ENCODE measurements at places on chromosomes 1 and 21. TPM values are rescaled to one million over a fixed set of nuclear protein-coding genes. Genes with fewer than 3 reads are reported as not detected.

The ODF2L gene
- total RNA-seq, result 72.8 TPM

The CHIA gene
- total RNA-seq, result not detected

The RO60 gene
- 91.4 TPM for total RNA-seq

The EGLN1 gene
- 38.1 TPM for total RNA-seq

The OXCT2 gene
- 0.32 TPM for total RNA-seq

The TTC34 gene
- 0.88 TPM for total RNA-seq

The PM20D1 gene
- total RNA-seq, result 0.15 TPM

DNA sequence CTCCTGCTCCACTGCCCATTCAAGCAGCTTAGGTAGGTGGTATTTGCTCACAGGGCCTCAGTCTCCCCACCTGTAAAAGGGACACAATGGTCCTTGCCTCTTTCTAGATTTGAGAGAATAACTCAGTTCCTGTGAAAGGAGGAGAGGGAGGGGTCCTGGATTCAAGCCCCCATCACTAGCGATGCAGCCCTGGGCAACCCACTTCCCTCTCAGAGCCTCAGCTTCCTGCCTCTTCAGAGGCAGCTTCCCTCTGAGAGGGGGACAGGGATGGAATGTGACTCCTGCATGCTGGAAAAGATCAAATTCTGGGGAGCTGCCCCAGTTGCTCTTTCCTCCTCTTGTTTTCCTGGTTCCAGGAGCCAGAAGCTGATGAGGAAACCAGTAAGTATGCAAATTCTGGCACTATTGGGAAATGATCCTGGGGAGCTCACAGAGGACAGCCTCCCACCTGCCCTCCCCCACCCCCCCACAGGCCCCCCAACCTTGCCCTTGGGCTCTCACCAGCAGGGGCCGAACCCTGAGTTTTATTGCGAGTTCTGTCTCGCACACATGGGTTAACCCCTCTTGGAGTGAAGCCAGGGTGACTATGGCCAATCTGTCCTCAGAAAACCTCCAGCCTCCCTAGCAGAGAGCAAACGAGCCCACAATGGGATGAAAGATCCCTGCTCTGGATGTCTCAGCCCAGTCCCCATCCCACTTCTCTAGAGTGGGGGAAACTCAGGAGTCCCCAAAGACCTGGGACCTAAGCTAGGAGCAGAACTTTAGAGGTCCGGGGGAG, 11.7 kb downstream of the ZC3H12A start:
- no peak overlapping the region for H3K4me3 ChIP-seq
- peaks cover 9% of the 10 kb centered on the region for H3K36me3 ChIP-seq
- no peak for DNase-seq
- H3K4me1 ChIP-seq, result peaks cover 37% of the 10 kb centered on the region

- no peaks in the 10 kb centered on the region for H3K36me3 ChIP-seq
- no peak overlapping the region for H3K27ac ChIP-seq
- no peaks in the 10 kb centered on the region for H3K27me3 ChIP-seq
- DNase-seq, result no peak
- no peaks in the 10 kb centered on the region for H3K4me1 ChIP-seq
- H3K4me3 ChIP-seq, result no peak overlapping the region
These were observed 38.6 kb downstream of the KCNN3 start for GRCh38 chr1:154831462-154831861.

DNA sequence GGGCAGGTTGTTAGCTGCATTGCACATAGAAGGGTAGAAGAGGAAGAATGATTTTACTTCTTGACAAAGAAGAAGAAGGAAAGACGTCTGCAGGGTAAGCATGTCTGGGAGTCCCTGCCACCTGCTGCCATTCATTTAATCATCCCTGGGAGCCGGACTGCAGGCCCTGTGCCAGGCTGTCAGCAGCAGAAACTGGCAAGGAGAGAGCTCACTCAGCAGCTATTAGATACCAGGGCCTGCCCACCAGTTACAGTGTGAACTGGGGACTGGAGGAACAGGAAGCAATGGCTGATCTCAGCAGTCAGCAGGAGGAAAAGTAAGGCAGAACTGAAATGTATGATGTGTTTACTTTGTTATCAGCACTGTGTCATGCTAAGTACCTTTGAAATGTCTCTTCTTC, 75.7 kb upstream of the C1orf87 start:
- no peak for DNase-seq
- H3K27me3 ChIP-seq, result no peaks in the 10 kb centered on the region
- H3K4me1 ChIP-seq, result no peaks in the 10 kb centered on the region
- no peaks in the 10 kb centered on the region for H3K36me3 ChIP-seq

GRCh38 chr1:227895828-227896685, 51.7 kb downstream of the WNT9A start:
- DNase-seq, result peak; percentile 74
- H3K27ac ChIP-seq, result peak overlapping the region; percentile 74
- peaks cover 3% of the 10 kb centered on the region for H3K4me1 ChIP-seq
- no peaks in the 10 kb centered on the region for H3K27me3 ChIP-seq
- H3K4me3 ChIP-seq, result no peak overlapping the region

GRCh38 chr1:183143576-183144315, 42.3 kb upstream of the LAMC2 start:
- peaks cover under 1% of the 10 kb centered on the region for H3K4me1 ChIP-seq
- H3K4me3 ChIP-seq, result no peak overlapping the region
- no peaks in the 10 kb centered on the region for H3K36me3 ChIP-seq
- DNase-seq, result no peak

DNA sequence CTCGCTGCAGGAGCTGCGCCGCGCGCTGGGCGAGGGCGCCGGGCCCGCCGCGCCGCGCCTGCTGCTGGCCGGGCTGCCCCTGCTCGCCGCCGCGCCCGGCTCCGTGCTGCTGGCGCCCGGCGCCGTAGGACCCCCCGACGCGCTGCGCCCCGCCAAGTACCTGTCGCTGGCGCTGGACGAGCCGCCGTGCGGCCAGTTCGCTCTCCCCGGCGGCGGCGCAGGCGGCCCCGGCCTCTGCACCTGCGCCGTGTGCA, 730 bp downstream of the OLIG1 start:
- no peaks in the 10 kb centered on the region for H3K36me3 ChIP-seq
- H3K27me3 ChIP-seq, result peaks cover 12% of the 10 kb centered on the region
- DNase-seq, result no peak

DNA sequence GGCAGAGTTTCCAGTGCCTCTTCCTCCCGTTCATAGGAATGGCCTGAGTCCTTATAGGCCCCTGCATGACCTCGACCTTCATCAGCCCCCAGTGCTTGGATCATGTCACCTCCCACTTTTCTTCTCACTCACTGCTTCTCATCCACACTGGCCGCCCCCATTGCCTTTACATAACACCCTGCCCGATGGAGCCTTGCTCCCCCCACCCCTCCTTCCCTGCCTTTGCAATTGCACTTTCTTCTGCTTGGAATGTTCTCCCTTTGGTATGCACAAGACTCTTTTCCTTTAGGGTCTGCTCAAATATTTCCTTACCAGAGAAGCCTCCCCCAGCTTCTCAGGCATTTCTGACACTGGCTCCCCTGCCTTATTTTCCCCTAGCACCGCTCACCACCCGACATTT, 125.2 kb upstream of the KCNJ6 start:
- DNase-seq, result no peak
- H3K4me1 ChIP-seq, result no peaks in the 10 kb centered on the region
- no peak overlapping the region for H3K4me3 ChIP-seq
- H3K27me3 ChIP-seq, result peaks cover 5% of the 10 kb centered on the region
- H3K36me3 ChIP-seq, result no peaks in the 10 kb centered on the region

- H3K27ac ChIP-seq, result peak overlapping the region; percentile 96
- H3K36me3 ChIP-seq, result no peaks in the 10 kb centered on the region
- no peaks in the 10 kb centered on the region for H3K27me3 ChIP-seq
- H3K4me3 ChIP-seq, result peak overlapping the region; percentile 94
- peak; percentile 81 for DNase-seq
These were observed 197.9 kb downstream of the DYRK1A start for GRCh38 chr21:37564341-37564923.

GRCh38 chr1:66767626-66768025, 15.4 kb downstream of the DYNLT5 start:
- no peak for DNase-seq
- H3K4me1 ChIP-seq, result no peaks in the 10 kb centered on the region
- no peak overlapping the region for H3K4me3 ChIP-seq

GRCh38 chr1:155272466-155273342, 600 bp downstream of the CLK2 start:
- no peaks in the 10 kb centered on the region for H3K4me1 ChIP-seq
- no peaks in the 10 kb centered on the region for H3K27me3 ChIP-seq
- no peak for DNase-seq
- peak overlapping the region; percentile 96 for H3K27ac ChIP-seq
- peaks cover 21% of the 10 kb centered on the region for H3K36me3 ChIP-seq
- peak overlapping the region; percentile 74 for H3K4me3 ChIP-seq

DNA sequence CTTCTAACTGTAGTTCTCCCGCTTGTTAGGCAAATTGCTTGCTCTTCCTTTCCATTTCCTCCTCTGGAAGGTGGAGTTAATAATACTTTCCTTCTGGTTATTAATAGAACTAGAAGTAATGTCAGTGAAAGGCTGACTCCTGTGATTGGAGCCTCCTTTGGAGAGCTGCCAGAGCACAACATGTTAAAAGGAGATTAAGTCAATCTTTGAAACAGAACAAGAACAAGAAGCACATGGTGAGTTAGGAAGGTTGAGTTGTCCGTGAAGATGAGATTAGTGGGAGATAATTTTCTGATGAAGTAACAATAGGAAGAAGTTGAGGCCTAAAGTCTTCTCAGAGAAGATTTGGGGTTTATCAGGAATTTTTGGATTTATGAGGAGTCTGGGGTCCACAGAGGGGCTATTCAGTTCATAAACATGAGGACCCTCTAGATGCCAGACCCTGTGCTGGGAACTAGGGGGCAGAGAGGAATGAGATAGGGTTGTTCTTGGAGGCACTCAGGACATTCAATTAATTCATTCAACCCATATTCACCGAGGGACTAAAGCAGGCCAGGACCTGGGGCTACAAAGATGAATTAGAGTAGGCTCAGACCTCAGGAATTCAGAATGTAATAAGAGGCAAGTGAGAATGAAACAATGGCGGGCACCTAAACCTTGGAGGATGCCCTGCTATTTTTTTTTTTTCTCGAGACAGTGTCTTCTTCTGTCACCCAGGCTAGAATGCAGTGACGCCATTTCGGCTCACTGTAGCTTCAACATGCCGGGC, 40.7 kb upstream of the DHCR24 start:
- no peaks in the 10 kb centered on the region for H3K36me3 ChIP-seq
- H3K4me3 ChIP-seq, result no peak overlapping the region
- peak; percentile 37 for DNase-seq
- H3K27ac ChIP-seq, result peak overlapping the region; percentile 78
- no peaks in the 10 kb centered on the region for H3K4me1 ChIP-seq

DNA sequence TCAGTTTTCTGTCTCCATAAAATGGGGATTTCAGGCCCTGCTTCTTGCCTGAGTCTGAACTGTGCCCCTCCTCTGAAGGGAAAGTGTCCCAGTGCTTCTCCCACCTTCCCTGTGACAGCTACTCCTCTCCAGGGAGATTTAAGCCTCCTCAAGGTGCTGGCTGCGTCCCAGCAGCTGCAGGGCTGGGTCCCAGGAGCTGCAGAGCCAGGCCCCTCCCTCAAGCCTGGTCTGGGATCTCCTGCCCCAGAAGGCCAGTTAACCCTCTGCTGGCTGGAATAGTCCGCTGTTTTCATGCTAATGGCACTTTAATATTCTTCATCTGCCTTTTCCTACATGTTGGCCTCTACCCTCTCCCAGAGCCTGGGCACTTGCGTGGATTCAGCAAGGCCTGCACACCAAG, 99.0 kb downstream of the PLXNA2 start:
- no peak overlapping the region for H3K27ac ChIP-seq
- no peaks in the 10 kb centered on the region for H3K4me1 ChIP-seq
- no peak overlapping the region for H3K4me3 ChIP-seq

- no peaks in the 10 kb centered on the region for H3K36me3 ChIP-seq
- no peaks in the 10 kb centered on the region for H3K27me3 ChIP-seq
- H3K27ac ChIP-seq, result no peak overlapping the region
- H3K4me1 ChIP-seq, result no peaks in the 10 kb centered on the region
- no peak overlapping the region for H3K4me3 ChIP-seq
- DNase-seq, result no peak
These were observed 183.0 kb downstream of the SDCCAG8 start for GRCh38 chr1:243438815-243439214.

DNA sequence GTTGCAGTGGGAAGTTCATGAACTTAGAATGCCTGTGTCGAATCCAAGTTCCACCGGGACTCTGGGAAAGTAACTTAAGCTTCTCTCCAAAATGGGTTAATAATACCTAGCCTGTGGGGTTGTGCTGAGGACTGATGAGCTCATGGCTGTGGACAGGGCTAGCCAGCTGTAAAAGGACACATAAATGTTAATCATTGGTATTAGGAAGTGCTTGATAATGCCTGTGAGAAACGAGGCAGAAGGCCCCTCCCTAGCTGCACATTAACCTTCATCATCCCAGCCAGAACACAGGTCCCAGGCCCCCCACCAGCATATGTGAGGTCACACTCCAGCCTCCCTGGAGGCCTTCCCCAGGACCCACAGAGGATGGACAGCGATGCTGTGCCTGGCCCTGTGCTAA, 789 bp upstream of the GJB4 start:
- no peak overlapping the region for H3K27ac ChIP-seq
- DNase-seq, result no peak
- H3K4me1 ChIP-seq, result no peaks in the 10 kb centered on the region
- H3K27me3 ChIP-seq, result no peaks in the 10 kb centered on the region
- no peak overlapping the region for H3K4me3 ChIP-seq
- H3K36me3 ChIP-seq, result no peaks in the 10 kb centered on the region

GRCh38 chr1:109243221-109243620, 6.1 kb upstream of the CELSR2 start:
- H3K27me3 ChIP-seq, result no peaks in the 10 kb centered on the region
- DNase-seq, result no peak
- peak overlapping the region; percentile 25 for H3K27ac ChIP-seq
- no peak overlapping the region for H3K4me3 ChIP-seq
- H3K36me3 ChIP-seq, result peaks cover 1% of the 10 kb centered on the region

GRCh38 chr1:77757066-77757584, 2.5 kb downstream of the USP33 start:
- no peaks in the 10 kb centered on the region for H3K27me3 ChIP-seq
- H3K36me3 ChIP-seq, result no peaks in the 10 kb centered on the region
- H3K4me1 ChIP-seq, result no peaks in the 10 kb centered on the region
- no peak overlapping the region for H3K27ac ChIP-seq

Data from breast epithelium (tissue), 4 donors.